ENCODE measurements at places on chromosomes 7 and 10.

DNA sequence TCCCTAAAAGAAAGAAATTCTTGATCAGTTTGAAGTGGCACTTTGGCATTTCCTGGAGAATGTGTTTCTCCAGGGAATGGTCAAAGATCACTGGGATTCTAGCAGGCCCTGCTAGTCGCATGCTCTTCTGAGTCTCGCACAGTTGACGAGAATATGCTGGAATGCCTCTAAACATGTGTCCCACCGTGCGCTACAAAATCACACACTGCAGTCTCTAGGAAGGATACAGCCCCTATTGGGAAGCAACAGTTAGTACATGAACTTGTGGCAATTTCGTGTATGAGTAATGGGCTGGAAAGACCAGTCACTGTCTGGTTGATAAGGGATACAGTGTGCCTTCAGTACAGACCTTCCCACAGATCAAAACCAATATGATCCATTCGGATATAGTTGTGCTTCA lies 257.9 kb downstream of the PRPF18 start:
- no peak for DNase-seq

DNA sequence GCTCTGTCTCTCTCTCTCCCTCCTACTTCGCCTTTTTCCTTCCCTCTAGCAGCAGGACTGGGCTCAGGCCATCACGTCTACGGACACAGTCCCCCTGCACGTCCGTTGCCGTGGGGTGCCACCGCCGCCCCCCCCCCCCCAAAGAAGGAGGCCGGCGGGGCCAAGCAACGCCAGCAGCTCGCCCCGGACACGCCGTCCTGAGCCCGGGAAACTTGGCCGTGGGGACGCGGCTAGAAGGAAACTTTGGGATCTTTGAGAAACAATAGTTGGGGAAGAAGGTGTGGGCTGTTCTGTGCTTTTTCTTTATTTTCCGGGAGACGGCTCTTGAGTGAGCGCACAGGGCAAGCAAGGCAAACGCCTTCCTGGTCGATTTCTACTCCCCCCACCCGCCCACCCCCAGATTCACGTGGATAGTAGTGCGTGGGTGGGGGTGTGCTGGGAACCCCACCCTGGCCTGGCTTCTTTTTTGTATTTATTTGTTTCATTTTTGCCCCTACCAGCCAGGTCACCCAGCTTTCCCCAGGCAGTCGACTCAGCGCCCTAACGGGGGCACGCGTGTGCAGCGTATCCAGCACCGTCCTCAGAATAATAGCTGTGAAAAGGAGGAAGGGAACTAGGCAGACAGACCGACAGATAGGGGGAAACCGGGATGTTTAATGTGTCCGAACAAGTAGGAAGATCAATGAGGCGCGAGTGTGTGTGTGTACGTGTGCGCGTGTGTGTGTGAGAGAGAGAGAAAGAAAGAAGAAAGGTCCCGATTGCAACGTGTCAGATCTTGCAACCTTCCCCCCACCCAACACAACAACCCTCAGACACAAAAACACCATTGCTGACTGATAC lies 1.4 kb downstream of the MXI1 start:
- no peak for DNase-seq

GRCh38 chr7:124679146-124679545 lies 86.4 kb downstream of the GPR37 start:
- no peak for DNase-seq

DNA sequence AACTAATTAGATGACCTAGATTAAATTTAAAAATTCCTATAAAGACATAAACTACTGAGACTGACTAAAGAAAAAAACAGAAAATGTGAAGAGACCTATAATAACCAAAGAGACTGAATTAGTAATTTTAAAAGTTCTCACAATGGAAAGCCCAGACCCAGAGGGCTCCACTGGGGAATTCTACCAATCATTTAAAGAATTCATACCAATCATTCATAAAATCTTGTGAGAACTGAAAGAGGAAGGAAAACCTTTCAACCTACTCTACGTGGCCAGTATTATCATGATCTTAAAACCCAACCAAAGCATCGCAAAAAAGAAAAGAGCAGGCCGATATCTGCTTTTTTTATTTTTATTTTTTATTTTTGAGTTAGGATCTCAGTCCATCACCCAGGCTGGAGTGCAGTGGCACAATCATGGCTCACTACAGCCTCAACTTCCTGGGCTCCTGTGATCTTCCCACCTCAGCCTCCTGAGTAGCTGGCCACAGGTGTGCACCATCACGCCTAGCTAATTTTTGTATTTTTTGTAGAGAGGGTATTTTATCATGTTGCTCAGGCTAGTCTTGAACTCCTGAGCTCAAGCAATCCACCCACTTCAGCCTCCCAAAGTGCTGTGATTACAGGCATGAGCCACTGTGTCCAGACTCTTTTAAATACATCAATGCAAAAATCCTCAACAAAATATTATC lies 48.6 kb downstream of the DGKI start:
- DNase-seq = no peak
